Non-pigmented ciliary epithelial cell (primary cell): ENCODE measurements at places on chromosomes 2 and 18.

DNA sequence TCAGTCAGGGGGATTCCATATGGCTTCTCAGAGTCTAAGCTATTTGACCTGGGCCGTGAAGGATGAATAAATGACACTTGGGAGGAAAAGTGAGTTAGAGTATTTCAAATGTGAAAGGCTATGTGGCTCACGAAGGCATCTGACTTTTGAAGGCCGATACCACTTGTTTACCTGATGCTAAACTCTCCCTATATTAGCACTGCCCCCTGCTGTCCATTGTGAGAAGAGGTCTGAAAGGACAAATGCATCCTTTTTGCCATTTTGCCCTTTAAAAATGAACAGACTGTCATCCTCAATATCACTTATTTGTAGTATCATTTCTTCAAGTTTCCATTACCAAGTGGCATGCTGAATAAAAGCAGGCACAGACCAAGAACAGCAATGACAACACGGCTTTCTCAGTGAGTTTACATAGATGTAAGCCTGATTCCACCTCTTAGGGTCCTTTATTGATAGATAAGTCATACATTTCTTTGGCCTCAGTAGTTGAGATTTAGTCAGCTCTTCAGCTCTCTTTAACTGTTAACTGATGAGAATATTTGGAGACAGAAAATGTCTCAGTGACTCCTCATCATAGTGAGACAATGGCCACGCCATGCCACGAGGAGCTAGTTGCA is 40.1 kb downstream of the DOCK10 start:
- DNase-seq = no peak

- no peak for DNase-seq
Measured at GRCh38 chr2:10307561-10308156, 5.0 kb downstream of the HPCAL1 start.

GRCh38 chr2:225086915-225087314 is 44.6 kb upstream of the DOCK10 start:
- DNase-seq = no peak

- DNase-seq = no peak
Measured at GRCh38 chr2:215354771-215355695, 43.2 kb downstream of the ATIC start.

- DNase-seq = no peak
Measured at GRCh38 chr2:131543385-131543891, 15.8 kb downstream of the CCDC74A start.

DNA sequence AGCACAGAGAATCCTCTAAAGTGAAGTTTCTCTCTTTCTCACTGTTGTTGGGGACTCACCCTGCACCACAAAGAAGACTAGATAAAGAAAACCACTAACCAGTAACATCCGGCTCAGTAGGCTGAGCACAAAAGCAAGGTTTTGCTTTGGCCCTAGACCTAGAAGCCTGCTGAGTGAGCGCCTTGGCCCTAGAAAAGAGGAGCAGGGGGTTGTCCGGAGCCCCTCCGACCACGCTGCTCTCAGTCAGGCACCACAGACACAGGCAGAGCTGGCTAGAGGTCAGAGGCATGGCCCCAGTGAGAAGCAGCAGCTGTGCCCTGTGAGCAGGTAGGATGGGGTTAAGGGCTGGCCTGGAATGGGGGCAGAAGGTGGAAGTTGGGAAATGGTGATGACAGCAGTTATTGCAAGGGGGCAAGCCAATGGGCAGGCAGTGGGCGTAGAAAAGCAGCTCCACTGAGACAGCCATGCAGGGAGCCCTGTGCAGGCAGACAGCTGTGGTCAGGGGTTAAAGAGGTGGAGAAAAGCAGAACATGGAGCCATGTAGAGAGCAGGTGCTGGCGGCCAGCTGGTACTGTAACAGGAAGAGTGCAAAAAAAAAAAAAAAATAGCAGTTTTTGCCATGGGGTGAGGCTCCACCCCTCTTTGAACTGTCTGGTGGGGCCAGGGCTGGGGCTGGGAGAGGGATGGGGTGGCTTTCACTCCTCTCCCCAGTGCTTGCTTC is 36.9 kb upstream of the SLC14A1 start:
- no peak for DNase-seq

DNA sequence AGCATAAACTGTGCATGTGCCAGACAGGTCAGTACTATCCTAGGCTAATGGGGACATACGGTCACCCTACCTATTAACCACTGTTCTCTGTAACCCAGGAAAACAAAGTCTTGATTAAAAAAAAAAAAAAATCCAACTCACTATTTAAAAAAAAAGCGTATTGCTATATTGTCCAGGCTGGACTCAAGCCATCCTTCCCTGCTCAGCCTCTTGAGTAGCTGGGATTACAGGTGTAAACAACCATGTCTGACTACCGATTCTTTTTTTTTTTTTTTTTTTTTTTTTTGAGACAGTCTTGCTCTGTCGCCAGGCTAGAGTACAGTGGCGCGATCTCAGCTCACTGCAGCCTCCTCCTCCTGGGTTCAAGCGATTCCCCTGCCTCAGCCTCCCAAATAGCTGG is 11.6 kb downstream of the ATAD2B start:
- no peak for DNase-seq

GRCh38 chr2:171762879-171763573 is 75.8 kb downstream of the DYNC1I2 start:
- no peak for DNase-seq

GRCh38 chr18:35084494-35085449 is 43.6 kb downstream of the MAPRE2 start:
- no peak for DNase-seq

DNA sequence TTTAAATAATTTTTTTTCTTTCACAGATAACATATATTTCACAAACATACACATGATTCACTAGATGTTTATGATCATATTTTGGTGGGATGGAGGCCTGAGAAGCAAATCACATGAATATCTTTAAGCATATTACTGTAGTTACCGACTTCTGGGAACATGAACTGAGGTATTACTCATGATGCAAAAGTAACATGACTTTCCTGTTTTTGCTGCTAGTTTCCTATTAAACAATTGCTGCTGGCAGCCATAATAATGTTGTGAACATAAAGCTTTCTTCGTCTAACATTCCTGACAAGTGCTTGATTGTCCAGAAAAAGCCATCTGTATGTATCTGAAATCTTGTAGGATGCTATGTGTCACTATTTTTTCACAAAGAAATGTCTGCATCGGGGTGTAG is 145.4 kb downstream of the MTX2 start:
- no peak for DNase-seq

GRCh38 chr2:177551989-177552421 is 159.4 kb downstream of the AGPS start:
- DNase-seq = no peak

GRCh38 chr2:4674007-4674406 is 970.6 kb downstream of the DCDC2C start:
- DNase-seq = no peak
